HFFc6 (cell line): ENCODE measurements at places on chromosomes 3 and 15.

GRCh38 chr15:32870240-32871033 lies 152.6 kb downstream of the GREM1 start:
- DNase-seq: peak; percentile 94

DNA sequence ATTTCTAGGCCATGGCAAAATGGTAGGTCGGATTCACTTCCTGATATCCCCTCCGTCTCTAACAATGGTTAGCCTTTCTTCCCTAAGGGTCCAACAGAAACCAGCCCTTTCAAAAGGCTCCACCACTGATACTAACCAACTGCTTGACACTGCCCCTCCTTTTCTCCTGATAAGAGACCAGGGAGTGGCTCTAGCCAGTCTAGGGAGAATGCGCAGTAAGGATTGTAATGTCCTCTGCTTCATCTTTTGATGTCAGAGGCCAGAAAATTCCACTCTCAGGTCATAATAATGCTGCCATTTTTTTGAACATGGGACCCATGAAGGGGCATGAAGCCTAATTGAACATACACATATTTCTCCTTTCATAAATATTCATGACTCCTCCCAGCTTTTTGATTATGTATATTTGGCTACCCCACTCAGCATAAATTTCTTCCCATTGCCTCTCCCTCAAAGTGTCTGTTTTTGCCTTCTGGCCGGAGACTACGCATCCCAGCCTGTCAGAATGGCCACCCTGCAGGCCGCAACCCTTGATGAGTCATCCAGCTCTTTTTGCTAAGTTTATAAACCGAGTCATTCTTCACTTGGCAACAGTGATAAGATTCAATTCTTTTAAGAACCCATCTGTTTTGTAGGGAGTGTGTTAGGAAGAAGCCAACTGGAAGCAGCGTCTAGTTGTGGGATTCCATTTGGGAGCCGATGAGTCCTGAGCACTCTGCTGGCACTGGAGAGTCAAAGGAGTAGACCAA lies 189.0 kb upstream of the MCTP2 start:
- peak; percentile 57 for DNase-seq

- peak; percentile 81 for DNase-seq
Observed at GRCh38 chr3:189270248-189270832, 98.6 kb downstream of the TPRG1 start.

GRCh38 chr15:64883100-64883581 lies 28.6 kb upstream of the ANKDD1A start:
- no peak for DNase-seq
